ENCODE measurements at places on chromosomes 3 and 15. TPM values are rescaled to one million over a fixed set of nuclear protein-coding genes. Genes with fewer than 3 reads are reported as not detected.

Gene ANKUB1
- 1.7 TPM for polyA plus RNA-seq

Gene PPP4R2
- polyA plus RNA-seq, result 37.7 TPM

Gene ISLR2
- 16.7 TPM for polyA plus RNA-seq

Gene GRIP2
- polyA plus RNA-seq, result 17.4 TPM
